ENCODE measurements at places on chromosomes 5 and 9.

DNA sequence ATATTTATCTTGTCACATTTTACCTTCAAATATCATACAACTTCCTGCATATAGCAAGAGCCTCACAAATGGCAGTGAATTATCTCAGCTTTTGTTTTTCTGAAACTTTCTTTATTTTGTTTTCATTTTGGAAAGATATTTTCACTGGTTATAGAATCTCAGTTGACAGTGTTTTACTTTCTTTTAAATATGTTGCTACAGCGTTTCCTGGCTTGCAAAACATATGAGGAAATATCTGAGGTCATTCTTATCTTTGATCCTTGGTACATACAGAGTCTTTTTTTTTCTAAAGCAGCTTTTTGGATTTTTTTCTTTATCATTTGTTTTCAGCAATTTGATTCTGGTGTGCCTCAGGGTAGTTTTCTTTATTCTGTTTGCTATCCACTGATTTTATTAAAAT, 77.6 kb upstream of the CEP78 start:
- no peak for DNase-seq

GRCh38 chr5:143222287-143223231, 180.9 kb downstream of the NR3C1 start:
- peak; percentile 69 for DNase-seq

GRCh38 chr5:126354012-126354857, 69.0 kb upstream of the GRAMD2B start:
- no peak for DNase-seq

- DNase-seq: no peak
Observed at GRCh38 chr5:9547122-9547947, 1.5 kb upstream of the SEMA5A start.

DNA sequence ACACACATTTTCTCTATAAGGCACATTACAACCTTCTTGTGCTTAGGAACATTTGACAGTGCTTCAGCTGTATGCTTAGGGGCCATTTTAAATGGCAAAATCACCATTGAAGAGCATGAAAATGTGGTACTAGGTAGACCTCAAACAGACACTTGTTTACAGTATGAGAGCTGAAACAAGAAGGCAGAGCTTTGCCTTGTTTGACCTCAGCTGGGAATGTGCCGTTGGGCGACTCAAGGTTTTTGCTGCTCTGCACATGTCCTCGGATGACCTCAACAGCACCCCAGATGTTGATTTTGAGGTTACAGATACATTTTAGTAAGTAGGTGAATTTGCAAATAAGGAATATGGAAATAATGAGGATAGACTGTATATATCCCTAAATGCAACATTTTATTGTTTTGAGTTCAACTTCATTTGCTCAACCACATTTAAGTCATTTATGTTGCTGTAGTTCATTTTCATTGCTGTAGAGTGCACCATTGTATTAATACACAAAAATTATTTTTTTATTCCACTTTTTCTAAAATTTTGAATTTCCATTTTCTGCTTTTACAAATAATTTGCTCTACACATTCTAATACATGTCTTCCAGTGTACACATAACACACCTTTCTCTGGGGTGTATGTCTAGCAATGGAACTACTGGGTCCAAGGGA, 206.8 kb downstream of the NR3C1 start:
- no peak for DNase-seq

DNA sequence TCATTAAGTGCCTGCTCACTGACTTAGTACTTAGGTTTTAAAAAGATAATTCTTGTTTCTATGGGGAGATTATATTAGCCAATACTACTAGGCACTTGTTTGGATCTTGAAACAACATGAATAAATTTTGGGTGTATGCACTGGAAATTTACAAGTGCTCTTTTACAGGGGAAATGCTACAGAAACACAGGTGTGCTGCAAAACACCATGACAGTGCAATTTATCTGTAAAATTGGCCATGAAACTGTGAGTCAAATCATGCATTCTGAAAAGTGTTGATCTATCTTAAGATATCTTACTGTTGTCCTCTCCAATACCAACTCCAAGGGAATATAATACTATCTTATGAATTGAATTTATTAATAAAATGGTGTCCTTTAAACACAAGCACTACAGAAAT, 12.1 kb upstream of the PCDHB1 start:
- no peak for DNase-seq

GRCh38 chr5:82913971-82914370, 163.2 kb downstream of the TMEM167A start:
- DNase-seq: no peak

GRCh38 chr9:133976191-133976861, 15.8 kb downstream of the VAV2 start:
- no peak for DNase-seq

GRCh38 chr9:73269430-73270101, 117.9 kb downstream of the ANXA1 start:
- no peak for DNase-seq

DNA sequence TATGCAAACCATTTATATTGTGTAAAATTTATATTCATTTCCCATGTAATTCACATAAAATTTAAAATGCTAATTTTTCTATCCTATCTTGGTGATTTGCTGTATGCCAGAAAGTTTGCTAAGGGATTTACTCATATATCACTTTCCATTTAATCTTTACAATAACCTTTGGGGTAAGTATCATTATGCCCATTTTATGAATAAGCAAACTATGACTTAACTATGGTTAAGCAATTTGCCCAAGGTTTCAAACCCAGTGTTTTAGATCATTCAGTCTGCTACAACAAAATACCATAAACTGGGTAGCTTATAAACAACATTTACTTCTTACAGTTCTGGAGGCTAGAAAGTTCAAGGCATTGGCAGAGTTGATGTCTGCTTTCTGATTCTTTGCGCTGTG, 246.4 kb upstream of the TMEM161B start:
- no peak for DNase-seq

DNA sequence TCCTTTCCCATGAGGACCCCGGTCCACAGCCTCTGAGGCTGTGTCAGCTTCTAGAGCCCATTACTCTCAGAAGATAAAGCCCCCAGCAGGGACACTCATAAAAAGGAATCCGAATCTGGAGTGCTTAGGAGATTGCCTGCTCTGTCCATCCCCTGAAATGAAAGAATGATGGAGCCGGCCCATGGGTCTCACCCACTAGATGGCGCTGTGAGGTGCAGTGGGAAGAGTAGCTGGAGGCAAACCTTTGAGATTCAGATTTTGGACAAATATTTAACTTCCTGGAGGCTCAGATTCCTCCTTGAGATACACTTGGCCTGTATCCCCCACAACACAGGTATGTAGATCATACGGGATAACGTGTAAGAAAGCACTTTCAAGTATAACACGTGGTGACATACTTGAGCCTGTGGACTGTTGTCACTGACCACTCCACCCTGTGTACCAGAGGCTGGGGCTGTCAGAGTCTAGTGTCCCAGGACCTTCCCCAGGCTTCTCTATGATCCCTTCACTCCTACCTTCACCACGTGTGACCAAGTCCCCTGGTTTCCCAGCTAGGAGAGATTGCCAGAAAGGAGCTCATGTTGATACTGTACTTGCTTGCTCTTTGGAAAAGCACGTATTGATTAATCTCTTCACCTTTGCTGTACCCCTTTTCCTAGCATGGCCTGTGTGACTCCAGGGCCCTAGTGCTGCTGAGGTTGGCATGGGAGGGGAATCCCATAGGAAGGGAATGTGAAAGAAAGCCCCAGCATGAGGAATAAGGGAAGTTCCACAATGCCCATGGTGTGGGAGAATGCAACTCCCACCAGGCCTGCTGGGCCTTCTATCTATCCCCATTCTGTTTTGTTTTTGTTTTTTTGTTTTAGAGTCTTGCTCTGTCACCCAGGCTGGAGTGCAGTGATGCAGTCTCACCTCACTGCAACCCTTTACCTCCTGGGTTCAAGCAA, 32.1 kb downstream of the TRMO start:
- peak; percentile 71 for DNase-seq

GRCh38 chr5:93303291-93303691, 277.7 kb downstream of the NR2F1-AS1 start:
- DNase-seq: no peak
